ENCODE measurements at places on chromosomes 2 and 18. TPM values are rescaled to one million over a fixed set of nuclear protein-coding genes. Genes with fewer than 3 reads are reported as not detected.

Gene OR6B2
- total RNA-seq, result not detected

Gene LYG1
- total RNA-seq, result 0.09 TPM

Gene CFAP210
- total RNA-seq, result not detected

Gene SLC4A3
- total RNA-seq, result 14.7 TPM

Gene LOXHD1
- not detected for total RNA-seq

Gene USP40
- 40.2 TPM for total RNA-seq

Gene SPR
- 14.3 TPM for total RNA-seq

Gene LYPD6
- total RNA-seq, result not detected

Gene KDM3A
- 28.9 TPM for total RNA-seq

Gene FRZB
- 0.18 TPM for total RNA-seq

Gene ZNF513
- total RNA-seq, result 7.3 TPM

Gene NFU1
- 171 TPM for total RNA-seq

Gene IL1RN
- 1.1 TPM for total RNA-seq

Gene DYTN
- total RNA-seq, result not detected

Gene LOXL3
- total RNA-seq, result 11.9 TPM

Gene PLCD4
- total RNA-seq, result 1.2 TPM

Gene KIF1A
- total RNA-seq, result under 0.01 TPM

Gene PLB1
- total RNA-seq, result 2.7 TPM

Gene TCF4
- total RNA-seq, result 105 TPM

Gene FBXO15
- total RNA-seq, result 0.49 TPM

Gene CDH2
- total RNA-seq, result 64.1 TPM

Gene MC5R
- total RNA-seq, result not detected

Gene SOS1
- 36.1 TPM for total RNA-seq

Gene SLC20A1
- total RNA-seq, result 127 TPM

Gene SPP2
- not detected for total RNA-seq

Gene G6PC2
- not detected for total RNA-seq

Gene METTL21A
- total RNA-seq, result 11.1 TPM

Gene LRRTM4
- 1.5 TPM for total RNA-seq

Gene SCN7A
- total RNA-seq, result under 0.01 TPM

Gene SLC8A1
- total RNA-seq, result 112 TPM

Gene ATF2
- 98.2 TPM for total RNA-seq

Gene ALPI
- total RNA-seq, result not detected

Gene DUSP2
- 1.4 TPM for total RNA-seq

Gene NUP35
- total RNA-seq, result 22.3 TPM

Gene EML6
- total RNA-seq, result 0.49 TPM

Gene GAREM2
- 0.57 TPM for total RNA-seq

Gene CRYGA
- not detected for total RNA-seq

Gene MLPH
- 5.2 TPM for total RNA-seq

Gene SERPINB2
- total RNA-seq, result 67.6 TPM

Gene ONECUT2
- total RNA-seq, result under 0.01 TPM

Gene PAX3
- not detected for total RNA-seq

Gene PSMA8
- total RNA-seq, result not detected

Gene FAM110C
- total RNA-seq, result not detected

Gene SCN2A
- total RNA-seq, result 18.5 TPM

Gene ALLC
- total RNA-seq, result not detected

Gene TRIM43
- total RNA-seq, result not detected

Gene LRRTM1
- not detected for total RNA-seq

Gene TEX44
- not detected for total RNA-seq

Gene TGFBRAP1
- total RNA-seq, result 7.0 TPM

Gene CDKL4
- 0.90 TPM for total RNA-seq

Gene INHA
- total RNA-seq, result 0.18 TPM

Gene AGBL5
- total RNA-seq, result 17.5 TPM

Gene SALL3
- not detected for total RNA-seq
